ENCODE measurements at places on chromosomes 7 and 10.

DNA sequence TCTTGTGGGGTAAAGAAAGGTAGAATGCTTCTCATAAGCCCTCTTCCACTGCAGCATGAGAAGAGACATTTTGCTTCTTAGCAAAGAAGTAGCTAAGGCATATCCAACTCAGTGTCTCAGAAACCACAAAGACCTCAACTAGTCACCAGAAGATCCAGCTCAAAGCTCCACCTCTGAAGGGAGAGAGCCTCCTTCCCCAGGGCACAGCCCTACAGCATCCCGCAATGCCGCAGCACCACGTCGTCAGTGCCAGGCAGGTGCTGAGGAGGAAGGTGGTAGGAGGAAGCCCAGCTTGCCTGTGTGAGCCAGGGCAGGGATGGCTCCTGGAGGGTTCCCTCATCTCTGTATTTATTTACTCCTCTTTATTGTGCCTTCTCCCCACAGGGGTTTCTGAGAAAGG is 385.6 kb upstream of the NPVF start:
- DNase-seq = no peak

DNA sequence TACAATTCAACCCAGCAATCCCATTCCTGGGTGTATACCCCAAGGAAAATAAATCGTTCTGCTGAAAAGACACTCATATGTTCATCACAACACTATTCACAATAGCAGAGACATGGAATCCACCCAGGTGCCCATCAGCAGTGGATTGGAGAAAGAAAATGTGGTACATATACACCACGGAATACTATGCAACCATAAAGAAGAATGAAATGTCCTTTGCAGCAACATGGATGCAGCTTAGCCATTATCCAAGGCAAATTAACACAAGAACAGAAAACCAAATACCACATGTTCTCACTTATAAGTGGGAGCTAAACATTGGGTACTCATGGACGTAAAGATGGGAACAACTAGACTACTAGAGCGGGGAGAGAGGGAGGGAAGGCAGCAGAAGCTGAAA is 207.8 kb downstream of the GATA3 start:
- no peak for DNase-seq

GRCh38 chr7:150787321-150788281 is 12.6 kb downstream of the TMEM176B start:
- DNase-seq = no peak

DNA sequence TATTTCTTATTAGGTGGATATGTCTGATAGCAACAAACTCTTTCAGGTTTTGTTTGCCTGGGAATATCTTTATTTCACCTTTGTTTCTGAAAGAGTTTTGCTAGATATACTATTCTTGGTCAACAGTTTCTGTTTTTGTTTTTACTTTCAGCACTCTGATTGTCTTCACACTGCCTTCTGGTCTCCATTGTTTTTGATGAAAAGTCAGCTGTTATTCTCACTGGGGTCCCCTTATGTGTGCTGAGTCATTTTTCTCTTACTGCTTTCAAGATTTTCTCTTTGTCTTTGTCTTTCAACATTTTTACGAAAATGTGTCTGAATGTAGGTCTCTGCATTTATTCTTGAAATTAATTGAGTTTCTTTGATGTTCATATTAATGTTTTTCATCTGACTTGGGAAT is 15.2 kb upstream of the RASSF4 start:
- no peak for DNase-seq

Data from head of caudate nucleus (tissue), 42 donors.